ENCODE measurements at places on chromosomes 4 and X. TPM values are rescaled to one million over a fixed set of nuclear protein-coding genes. Genes with fewer than 3 reads are reported as not detected.

The TMA16 gene
- total RNA-seq, result 20.9 TPM

The GJB1 gene
- total RNA-seq, result 15.1 TPM

The GUCY1B1 gene
- total RNA-seq, result 33.1 TPM

The GC gene
- 1.6 TPM for total RNA-seq

The HERC5 gene
- 4.9 TPM for total RNA-seq

The SPANXC gene
- not detected for total RNA-seq

The FSTL5 gene
- 2.2 TPM for total RNA-seq

The CXCL11 gene
- total RNA-seq, result not detected

The AMTN gene
- total RNA-seq, result not detected

The MID1IP1 gene
- 34.8 TPM for total RNA-seq

The ZNF595 gene
- 29.5 TPM for total RNA-seq

The DCK gene
- total RNA-seq, result 23.8 TPM

The REPS2 gene
- total RNA-seq, result 16.2 TPM

The PDZD4 gene
- 10.6 TPM for total RNA-seq

The OTUD5 gene
- 34.3 TPM for total RNA-seq

The FDCSP gene
- total RNA-seq, result 0.82 TPM

The NDP gene
- total RNA-seq, result 5.1 TPM

The EXOC1L gene
- not detected for total RNA-seq

The CXCR3 gene
- 0.12 TPM for total RNA-seq

The OTC gene
- total RNA-seq, result not detected

The TRMT44 gene
- 37.7 TPM for total RNA-seq

The PNPLA4 gene
- total RNA-seq, result 19.9 TPM

The CTAG1B gene
- total RNA-seq, result not detected

The PRSS12 gene
- 10.8 TPM for total RNA-seq

The CT45A1 gene
- not detected for total RNA-seq

The ARHGAP36 gene
- total RNA-seq, result 36.8 TPM

The XPNPEP2 gene
- total RNA-seq, result 28.7 TPM

The SHOX gene
- 0.06 TPM for total RNA-seq

The CSAG1 gene
- not detected for total RNA-seq

The DSPP gene
- total RNA-seq, result not detected

The SHROOM3 gene
- 75.9 TPM for total RNA-seq

The SLC2A9 gene
- total RNA-seq, result 15.0 TPM

The TMEM185A gene
- total RNA-seq, result 35.7 TPM

The ERCC6L gene
- 1.2 TPM for total RNA-seq

The KLHL34 gene
- 0.53 TPM for total RNA-seq

The PASD1 gene
- total RNA-seq, result not detected

The NUDT11 gene
- total RNA-seq, result 7.1 TPM

The ACOT9 gene
- 45.3 TPM for total RNA-seq

The TRIM60 gene
- not detected for total RNA-seq

The LRCH2 gene
- 9.5 TPM for total RNA-seq

The KLB gene
- 0.18 TPM for total RNA-seq

The SAGE1 gene
- total RNA-seq, result not detected

The GIMD1 gene
- not detected for total RNA-seq

The AMBN gene
- 0.47 TPM for total RNA-seq

The GCNA gene
- total RNA-seq, result 2.6 TPM

The WDR45 gene
- total RNA-seq, result 44.8 TPM

The USP17L30 gene
- total RNA-seq, result not detected

The TLR2 gene
- 13.3 TPM for total RNA-seq

The SUPT20HL1 gene
- not detected for total RNA-seq

Data from metanephros (tissue), 2 donors.